ENCODE measurements at places on chromosomes 3 and 15. TPM values are rescaled to one million over a fixed set of nuclear protein-coding genes. Genes with fewer than 3 reads are reported as not detected.

The ADAMTSL3 gene
- 0.88 TPM for total RNA-seq

DNA sequence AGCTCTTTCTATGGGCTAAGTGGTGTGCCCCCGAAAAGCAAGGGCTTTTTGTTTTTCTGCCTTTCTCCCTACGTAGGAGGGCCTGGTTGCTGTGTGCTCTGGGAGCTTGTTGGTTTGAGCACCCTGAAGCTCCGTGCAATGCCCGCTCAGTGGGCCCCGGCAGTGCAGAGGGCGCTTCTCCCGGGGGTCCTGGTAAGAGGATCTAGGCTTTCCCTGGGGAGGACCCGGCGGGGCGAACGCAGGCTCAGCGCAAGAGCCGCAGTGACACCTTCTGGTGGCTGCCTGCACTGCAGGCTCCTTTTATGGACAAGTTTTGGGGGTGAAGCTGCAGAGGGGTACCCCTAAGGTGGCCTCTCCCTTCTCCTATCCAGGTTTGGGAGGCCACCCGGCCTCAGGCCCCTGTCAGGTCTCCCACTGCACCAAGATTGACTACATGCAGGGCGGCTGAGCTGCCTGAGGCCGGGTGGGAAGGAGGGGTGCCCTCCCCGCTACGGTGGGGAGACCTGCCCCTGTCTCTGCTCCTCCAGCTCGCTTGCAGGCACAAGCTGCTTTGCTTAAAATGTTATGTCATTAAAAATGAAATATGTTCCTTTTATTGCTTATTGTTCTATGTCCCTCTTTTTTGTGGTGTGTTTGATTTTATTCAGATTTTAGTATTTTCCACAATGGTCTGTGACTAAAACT lies 387.9 kb downstream of the GABRG3 start:
- peak; percentile 61 for DNase-seq

DNA sequence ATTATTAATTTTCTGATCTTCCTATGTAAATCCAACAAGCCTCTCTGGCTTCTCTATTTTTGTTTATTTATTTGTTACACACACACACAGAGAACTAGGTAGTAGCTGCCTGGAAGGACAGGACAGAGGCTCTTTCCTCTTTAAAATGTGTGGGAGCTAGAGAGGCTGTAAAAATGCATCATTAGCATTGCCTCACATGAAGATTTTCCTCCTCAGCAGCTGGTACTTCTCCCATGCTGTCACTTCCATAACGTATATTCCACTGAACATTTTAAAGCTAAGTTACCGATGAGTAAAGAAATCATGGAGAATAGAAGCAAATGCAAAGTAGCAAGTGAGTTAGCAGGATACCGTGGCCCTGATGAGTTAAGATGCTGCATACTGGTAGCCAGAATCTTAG lies 63.9 kb downstream of the IMPG2 start:
- no peak for DNase-seq

GRCh38 chr3:192842138-192842537 lies 75.5 kb downstream of the MB21D2 start:
- DNase-seq = no peak

GRCh38 chr3:177015881-177016280 lies 181.4 kb downstream of the TBL1XR1 start:
- DNase-seq = no peak

DNA sequence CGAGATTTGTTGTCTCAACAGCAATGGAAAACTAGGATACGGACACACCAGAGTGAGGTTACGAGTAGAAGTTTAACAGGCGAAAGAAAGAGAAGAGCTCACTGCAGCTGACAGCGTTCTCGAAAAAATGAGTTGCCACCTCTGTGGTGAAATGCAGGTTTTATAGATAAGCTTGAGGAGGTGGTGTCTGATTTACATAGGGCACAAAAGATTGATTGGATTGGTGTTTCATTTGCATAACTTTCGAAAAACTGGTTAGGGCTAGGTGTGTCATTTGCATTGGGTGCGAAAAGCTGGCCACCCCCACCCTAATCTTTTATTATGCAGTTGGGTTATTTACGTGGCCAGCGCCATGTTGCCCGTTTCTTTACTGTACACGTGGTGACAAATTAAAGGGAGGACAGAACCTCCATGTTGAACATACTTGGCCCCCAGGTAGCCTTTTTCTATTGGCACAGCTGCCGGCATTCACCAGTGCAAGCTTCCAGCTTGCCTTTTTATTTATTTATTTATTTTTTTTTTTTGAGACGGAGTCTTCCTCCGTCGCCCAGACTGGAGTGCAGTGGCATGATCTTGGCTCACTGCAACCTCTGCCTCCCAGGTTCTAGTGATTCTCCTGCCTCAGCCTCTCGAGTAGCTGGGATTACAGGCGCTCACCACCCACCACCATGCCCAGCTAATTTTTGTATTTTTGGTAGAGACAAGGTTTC lies 8.3 kb downstream of the IFT122 start:
- DNase-seq = no peak

DNA sequence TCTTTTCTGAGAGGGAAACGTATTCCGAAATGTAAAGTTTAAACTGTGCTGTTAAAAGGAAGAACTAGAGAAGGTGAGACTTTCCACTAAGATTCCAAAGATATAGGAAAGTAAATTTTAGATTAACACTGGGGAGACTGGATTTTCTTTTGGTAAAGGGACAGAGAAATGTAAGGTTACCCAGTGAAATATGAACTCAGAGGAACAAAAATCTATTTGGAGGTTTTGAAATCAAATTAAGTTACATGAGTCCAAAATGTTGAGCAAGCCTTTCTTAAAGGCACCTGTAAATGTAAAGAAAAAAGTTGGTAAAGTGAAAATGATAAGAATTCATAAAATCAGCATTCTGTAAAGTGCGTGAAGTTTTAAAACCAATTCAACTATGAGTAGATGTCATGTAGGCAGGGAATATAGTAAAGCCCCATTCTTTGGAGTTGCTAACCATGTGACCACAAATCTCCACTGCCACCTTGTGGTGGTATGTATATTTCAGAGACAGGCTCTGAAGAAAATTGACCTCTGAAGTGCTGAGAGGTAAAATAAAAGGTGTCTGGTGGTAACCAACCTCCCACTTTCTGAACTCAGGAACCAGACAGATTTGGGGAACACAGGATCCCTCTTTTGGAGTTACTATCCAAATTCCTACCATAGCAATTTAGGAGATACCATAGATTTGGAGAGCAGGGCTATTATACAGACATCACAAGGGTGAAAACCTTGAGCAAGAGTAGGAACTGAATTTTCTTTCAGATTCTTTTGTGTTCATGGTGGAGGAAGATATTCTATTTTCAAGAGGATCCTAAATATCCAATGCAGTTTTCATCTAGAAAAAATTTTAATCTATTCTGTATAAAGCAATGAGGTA lies 215.3 kb downstream of the ROBO2 start:
- DNase-seq = peak; percentile 75

All from cardiac muscle cell (in vitro differentiated cells and primary cell).